ENCODE measurements at places on chromosomes 16 and 17. TPM values are rescaled to one million over a fixed set of nuclear protein-coding genes. Genes with fewer than 3 reads are reported as not detected.

Gene PDILT
- total RNA-seq, result not detected

Gene SHPK
- total RNA-seq, result 8.4 TPM

Gene PIGW
- 4.9 TPM for total RNA-seq

Gene ABCC12
- 0.26 TPM for total RNA-seq

Gene IRX3
- total RNA-seq, result 0.10 TPM

Gene CDH11
- total RNA-seq, result 880 TPM

Gene NT5C
- total RNA-seq, result 23.1 TPM

Gene AANAT
- not detected for total RNA-seq

Gene RAPGEFL1
- total RNA-seq, result 1.8 TPM

Gene DHRS7C
- total RNA-seq, result not detected

Gene CA7
- not detected for total RNA-seq

Gene DPEP3
- total RNA-seq, result not detected

Gene SKAP1
- not detected for total RNA-seq

Gene HAP1
- 0.07 TPM for total RNA-seq

Gene GAS7
- 10.0 TPM for total RNA-seq

Gene HAGHL
- total RNA-seq, result 23.7 TPM

Gene CDH16
- total RNA-seq, result not detected

Gene LRRC75A
- total RNA-seq, result 1.7 TPM

Gene INCA1
- 0.23 TPM for total RNA-seq

Gene CBFA2T3
- total RNA-seq, result not detected

Gene KRTAP2-2
- not detected for total RNA-seq

Gene PARD6A
- total RNA-seq, result 2.2 TPM

Gene IRF8
- total RNA-seq, result not detected

Gene USP36
- 45.3 TPM for total RNA-seq
